GM19239 (cell line): ENCODE measurements at places on chromosomes 2 and 18.

- no peak for DNase-seq
These were observed 61.1 kb downstream of the HK2 start for GRCh38 chr2:74895001-74895400.

- DNase-seq, result no peak
These were observed 319.8 kb upstream of the FIGN start for GRCh38 chr2:164055623-164056022.

GRCh38 chr2:233379034-233379433, 24.7 kb downstream of the DGKD start:
- no peak for DNase-seq

- no peak for DNase-seq
These were observed 474.1 kb downstream of the IRS1 start for GRCh38 chr2:226325526-226325925.

GRCh38 chr18:35369126-35369525, 8.0 kb downstream of the ZNF396 start:
- DNase-seq, result no peak

GRCh38 chr2:44705356-44705755, 236.1 kb upstream of the SIX3 start:
- no peak for DNase-seq

DNA sequence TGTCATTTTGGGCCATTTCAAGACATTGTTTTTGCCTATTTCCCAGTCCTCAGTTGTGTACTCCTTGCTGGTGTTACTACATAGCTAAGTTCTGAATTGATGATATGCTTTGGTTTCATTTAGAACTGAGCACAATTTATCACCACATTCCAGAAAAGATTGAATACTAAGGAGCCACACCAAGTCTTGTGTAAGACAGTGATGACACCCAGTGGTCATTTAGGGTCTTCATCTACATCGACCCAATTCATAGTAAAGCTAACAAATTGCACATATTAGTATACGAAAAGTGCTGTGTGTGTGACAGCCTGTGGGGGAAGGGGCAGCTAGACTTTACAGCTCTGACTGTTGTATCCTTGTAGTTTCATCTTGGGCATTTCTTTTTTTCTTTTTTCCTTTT, 10.9 kb upstream of the DLX2 start:
- DNase-seq, result no peak

DNA sequence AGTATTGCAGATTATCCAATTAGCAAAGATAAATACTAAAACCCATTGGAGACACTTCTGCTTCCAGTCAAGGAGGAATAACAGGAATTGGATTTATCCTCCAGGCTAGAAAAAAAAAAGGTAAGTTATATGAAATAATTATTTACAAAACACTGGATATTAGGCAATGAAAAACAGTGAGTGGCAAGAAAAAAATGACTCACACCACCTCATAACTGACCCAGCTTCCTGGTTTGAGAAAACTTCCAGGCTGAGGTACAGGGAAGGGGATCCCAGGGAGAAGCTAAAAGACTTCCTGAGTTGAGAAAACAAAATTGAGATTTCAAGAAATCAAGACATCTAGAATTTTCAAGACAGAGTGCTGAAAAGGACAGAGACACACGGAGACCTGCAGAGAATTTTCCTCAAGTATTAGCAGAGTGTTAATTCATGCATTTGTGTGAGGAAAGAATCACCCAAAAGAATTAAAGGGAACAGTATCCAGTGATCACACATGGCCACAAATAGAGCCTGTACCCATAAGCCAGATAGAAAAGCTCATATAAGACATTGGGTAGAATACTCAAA, 17.4 kb downstream of the SRD5A2 start:
- DNase-seq, result no peak

DNA sequence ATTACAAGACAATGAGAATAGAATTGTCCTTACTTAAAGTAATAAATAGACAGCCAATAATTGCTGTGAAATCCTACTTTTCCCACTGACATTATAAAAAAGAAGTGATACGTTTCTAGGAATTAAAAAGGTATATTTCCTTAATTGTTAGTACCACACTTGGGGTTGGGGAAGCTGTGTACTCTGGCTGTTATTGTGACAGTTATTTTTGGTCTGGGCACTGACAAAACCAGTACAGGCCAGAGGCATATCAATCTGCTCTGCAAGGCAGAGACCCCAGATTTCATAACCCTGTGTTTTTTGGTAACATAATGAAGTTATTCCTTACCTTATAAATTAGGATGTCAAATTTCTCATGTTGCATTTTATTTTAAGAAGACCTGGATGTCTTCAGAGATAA, 66.5 kb downstream of the RAB10 start:
- no peak for DNase-seq

GRCh38 chr18:58286632-58287352, 242.8 kb downstream of the NEDD4L start:
- no peak for DNase-seq

DNA sequence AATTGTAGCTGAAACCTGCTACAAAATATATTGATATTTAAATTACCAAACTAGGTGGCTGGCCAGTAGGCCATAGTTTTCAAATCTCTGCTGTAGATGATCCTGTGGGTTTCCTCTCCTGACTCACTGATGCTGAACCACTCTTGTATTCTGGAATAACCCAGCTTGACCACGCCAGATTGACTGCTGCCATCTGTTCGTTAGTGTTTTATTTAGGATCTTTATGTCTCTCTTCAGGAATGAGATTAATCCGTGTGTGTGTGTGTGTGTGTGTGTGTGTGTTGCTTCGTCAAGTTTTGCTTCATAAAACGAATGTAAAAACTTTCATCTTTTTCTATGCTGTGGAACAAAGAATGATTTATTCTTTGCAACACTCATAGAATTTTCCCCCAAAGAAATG, 187.1 kb downstream of the DYSF start:
- no peak for DNase-seq

DNA sequence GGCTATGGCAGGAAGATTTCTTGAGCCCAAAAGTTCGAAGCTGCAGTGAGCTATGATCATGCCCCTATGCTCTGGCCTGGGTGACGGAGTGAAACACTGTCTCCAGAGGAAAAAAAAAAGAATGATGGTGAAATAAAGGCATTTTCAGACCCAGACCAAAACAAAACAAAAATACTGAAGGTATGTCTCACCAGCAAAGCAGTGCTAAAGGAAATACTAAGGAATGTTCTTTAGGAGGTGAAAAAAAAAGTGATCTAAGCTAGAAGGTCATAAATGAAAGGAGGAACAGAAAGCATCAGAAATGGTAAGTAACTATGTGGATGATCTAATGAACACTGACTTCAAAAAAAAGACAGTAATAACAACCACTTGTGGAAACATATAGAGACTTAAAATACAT, 18.7 kb downstream of the SS18 start:
- no peak for DNase-seq

- no peak for DNase-seq
These were observed 57.8 kb downstream of the RMDN2 start for GRCh38 chr2:37982847-37983246.
